ENCODE measurements at places on chromosomes 7 and 10.

DNA sequence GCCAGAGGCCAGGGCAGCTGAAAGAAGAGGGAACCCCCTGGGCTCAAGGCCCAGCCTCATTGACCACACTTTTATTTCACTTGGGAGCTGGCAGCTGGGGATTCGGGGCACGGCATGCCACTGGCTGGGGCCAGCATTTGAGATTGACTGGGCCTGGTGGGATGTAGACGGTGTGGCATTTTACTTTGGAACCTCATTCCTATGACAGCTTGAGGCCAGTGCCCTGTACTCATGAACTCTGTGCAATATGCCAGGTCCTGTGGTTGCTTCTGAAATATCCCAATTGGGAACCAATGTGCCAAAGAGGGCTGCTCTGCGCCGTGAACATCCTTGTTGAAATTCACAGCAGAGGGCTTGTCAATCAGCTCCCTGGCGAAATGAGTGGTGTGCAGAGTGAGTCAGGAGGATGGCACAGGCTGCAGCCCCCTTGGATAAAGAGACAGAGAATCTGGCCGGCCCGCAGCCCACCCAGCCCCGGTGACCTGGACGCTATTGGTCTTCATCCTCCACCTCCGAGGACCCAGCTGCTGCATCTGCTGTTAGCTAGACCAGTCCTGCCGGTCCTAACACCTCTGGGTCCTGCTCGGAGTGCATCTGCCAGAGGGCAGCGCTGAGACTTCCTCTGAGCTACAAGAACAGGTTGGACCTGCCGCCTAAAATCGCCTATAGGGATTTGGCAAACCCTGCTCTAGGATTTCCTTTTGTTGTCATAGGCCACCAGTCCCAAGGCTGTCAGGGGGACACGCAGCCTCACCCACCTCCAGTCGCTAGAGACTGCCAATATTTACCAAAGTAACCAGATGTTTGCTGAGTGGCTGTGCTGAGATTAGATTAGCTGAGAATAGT is 58.0 kb downstream of the PRKAG2 start:
- no peak for DNase-seq

DNA sequence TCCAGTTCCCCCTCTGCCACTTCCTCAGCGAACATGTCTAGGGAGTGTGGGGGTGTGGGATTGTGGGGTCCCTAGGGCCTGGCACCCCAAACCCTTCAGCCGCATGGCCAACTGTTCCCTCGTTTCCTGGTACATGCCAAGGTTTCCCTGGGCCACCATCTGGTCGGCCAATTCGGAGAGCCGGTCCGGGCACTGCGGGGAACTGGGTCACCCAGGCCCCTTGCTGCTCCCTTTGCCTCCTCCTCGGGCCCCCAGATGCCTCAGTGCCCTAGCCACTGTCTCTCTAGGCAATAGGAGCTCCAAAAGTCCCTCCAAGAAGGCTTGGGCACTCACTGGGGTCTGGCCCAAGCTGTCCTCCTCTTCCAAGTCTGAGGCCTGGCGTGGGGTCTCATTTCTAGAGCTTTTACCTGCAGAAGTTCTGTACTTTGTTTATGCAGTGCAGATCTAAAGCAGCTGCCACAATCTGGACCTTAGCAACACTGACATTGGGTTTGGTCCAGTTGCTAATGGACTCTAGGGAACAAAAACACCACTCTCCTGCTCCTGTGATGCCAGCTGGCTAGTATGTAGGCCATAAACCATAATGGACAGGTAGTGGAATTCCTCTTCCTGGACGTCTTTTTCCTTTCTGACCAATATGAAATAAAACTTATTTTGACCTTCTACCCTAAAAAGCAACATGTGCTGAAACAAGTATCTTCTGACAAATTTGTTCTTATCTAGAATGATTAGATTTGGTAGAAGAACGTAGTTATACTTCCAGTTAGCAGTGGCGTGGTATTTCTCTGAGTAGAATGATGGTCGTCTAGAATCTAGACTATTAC is 172.9 kb downstream of the LRRC4 start:
- no peak for DNase-seq

- DNase-seq = no peak
Observed at GRCh38 chr7:2808891-2809665, 35.0 kb downstream of the GNA12 start.

DNA sequence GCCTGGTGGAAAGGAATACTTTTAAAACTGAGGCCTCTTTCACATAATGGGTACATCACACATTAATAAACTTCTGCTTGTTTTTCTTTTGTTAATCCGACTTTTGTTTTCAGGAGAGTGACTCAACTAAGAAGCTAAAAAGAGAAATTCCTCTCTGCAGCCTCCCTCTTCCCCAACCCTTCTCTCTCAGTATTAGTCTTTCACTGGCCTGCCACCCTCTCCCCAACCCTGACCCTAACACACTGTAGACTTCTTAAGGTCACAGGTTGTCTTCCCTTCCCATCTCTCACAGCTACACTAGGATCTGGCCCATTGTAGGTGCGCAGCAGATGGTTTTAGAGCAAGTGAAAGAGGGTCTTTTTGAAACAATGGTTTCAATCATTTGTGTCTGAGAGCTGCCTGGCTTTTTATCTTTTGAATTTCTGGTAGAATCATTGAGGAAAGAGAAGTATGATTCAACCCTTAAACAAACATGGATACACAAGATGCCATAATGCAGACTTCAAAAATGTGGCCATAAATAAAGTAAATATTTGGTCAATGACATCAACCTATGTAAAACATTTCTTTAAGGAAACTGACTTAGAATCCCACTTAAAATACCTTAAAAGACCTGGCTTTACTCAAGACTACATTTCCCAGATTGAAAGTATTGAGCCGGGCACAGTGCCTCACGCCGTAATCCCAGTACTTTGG is 17.9 kb upstream of the FFAR4 start:
- no peak for DNase-seq

- DNase-seq = no peak
Observed at GRCh38 chr10:118356628-118357027, 14.5 kb upstream of the FAM204A start.

DNA sequence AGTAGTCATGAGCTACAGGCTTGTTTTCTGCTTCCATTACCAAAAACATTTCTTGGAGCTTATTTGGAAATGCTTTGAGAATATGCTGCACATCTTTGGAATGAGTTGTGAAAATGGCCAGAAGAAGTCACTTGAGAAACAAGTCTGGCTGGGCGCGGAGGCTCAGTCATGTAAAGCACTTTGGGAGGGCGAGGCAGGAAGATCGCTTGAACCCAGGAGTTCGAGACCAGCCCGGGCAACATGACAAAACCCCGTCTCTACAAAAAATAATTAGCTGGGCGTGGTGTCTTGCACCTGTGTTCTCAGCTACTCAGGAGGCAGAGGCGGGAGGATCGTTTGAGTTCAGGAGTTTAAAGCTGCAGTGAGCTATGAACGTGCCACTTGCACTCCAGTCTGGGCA is 882 bp upstream of the CHCHD1 start:
- DNase-seq = no peak

DNA sequence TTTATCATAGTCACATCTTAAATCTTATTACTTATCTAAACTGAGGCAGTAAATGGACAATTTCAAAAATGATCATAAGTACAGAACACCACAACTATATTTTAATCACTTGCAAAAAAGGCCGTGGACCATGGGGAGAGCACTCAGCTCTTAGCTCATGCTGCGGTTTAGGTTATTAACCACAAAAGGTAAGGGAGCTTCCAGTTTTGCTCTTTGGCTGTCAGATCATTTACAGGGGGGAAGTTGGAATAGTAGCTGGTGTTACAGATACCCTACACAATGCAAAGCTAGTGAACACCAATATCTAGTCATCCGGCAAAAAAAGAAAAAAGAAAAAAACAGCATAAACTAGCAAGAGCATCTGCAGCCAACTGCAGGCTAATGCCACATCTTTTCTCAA is 147.0 kb downstream of the BBS9 start:
- DNase-seq = no peak
